ENCODE measurements at places on chromosomes 5 and 9.

- no peak for DNase-seq
Measured at GRCh38 chr5:903756-904096, 11.0 kb downstream of the TRIP13 start.

GRCh38 chr5:161167016-161167767 is 315.2 kb upstream of the ATP10B start:
- DNase-seq: no peak

DNA sequence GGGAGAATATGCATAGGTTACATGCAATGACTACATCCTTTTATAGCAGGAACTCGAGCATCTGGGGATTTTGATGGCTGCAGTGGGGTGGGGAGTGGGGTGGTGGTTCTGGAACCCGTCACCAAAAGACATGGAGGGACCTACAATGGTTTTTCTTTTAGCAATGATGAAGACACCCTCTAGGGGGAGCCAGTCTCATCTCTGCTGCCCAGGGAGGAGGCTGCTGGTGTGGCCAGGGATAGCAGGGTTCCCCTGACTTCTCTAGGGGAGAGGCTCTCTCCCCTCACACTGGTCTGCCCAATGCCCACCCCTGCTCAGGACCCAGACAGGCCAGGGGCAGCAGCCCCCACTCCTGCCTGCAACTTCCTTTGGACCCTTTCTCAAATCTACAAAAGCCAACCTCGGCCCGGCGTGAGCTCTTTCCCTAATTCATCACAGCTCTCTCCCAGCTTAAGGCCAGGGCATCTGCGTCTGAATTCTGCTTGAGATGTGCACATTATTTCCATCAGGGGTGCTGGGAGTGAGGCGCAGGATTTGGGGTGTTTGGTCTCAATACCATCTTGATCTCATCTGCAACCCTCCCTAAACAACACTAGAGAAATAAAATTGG is 73.6 kb upstream of the RETREG1 start:
- no peak for DNase-seq

DNA sequence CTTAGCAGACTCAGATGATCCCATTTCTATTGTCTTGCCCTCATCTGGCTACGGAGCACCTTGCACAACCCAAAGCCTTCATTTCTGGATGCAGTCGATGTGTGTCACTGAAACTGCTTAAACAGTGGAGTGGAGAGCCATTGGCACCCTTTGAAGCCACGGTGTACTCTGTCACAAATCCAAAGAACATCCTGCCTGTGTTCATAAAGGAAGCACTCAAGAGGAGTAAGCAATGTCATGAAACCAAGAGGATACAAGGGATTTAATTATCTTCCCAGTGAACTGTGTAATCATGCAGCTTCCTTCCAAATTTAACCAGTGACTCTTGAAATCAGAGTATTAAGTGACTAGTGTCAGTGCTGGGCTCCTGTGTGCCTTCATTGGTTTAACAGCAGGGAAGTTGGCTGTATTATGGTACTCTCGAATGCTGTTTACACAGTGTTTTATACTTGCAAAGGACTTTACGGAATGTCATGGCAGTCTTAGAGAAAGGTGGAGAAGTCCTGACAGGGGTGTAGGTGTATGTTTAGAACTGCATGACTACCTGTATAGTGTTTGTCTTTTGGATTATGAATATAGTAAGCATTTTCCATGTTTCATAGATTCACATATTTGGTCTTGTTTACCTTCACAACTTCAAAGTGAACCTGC is 41.9 kb downstream of the CD180 start:
- no peak for DNase-seq

GRCh38 chr9:29861803-29862202 is 2288.5 kb upstream of the C9orf72 start:
- no peak for DNase-seq

GRCh38 chr9:131727184-131727759 is 12.6 kb downstream of the RAPGEF1 start:
- no peak for DNase-seq

- no peak for DNase-seq
Measured at GRCh38 chr5:151896031-151896691, 28.5 kb downstream of the GLRA1 start.

- no peak for DNase-seq
Measured at GRCh38 chr5:33048315-33048714, 337.2 kb downstream of the NPR3 start.

Measured in stimulated activated CD8-positive, alpha-beta memory T cell treated with anti-CD3 and anti-CD28 coated beads, Interleukin-7, amount 100 ng/mL, for 1 hour (primary cell).